Aorta (tissue), 5 donors: ENCODE measurements at places on chromosomes 1 and 21. TPM values are rescaled to one million over a fixed set of nuclear protein-coding genes. Genes with fewer than 3 reads are reported as not detected.
A peak's percentile ranks its signal among the peaks of the same experiment; 100 is the strongest.

The PRCC gene
- polyA plus RNA-seq: 17.2 TPM

The RYR2 gene
- 4.0 TPM for polyA plus RNA-seq

The ALPL gene
- polyA plus RNA-seq: 2.5 TPM

The SDHC gene
- polyA plus RNA-seq: 129 TPM

- H3K4me3 ChIP-seq: no peak overlapping the region
- no peak for DNase-seq
- H3K27ac ChIP-seq: no peak overlapping the region
- no peaks in the 10 kb centered on the region for H3K27me3 ChIP-seq
- H3K4me1 ChIP-seq: no peaks in the 10 kb centered on the region
- H3K36me3 ChIP-seq: no peaks in the 10 kb centered on the region
These were observed 14.1 kb upstream of the VWA5B1 start for GRCh38 chr1:20276485-20277159.

- no peaks in the 10 kb centered on the region for H3K27me3 ChIP-seq
- H3K4me3 ChIP-seq: no peak overlapping the region
These were observed 97.0 kb upstream of the IFFO2 start for GRCh38 chr1:19053486-19053885.

GRCh38 chr1:47216278-47217059, 15.6 kb downstream of the TAL1 start:
- no peaks in the 10 kb centered on the region for H3K4me1 ChIP-seq
- H3K27me3 ChIP-seq: no peaks in the 10 kb centered on the region
- no peak overlapping the region for H3K4me3 ChIP-seq
- no peak overlapping the region for H3K27ac ChIP-seq
- H3K36me3 ChIP-seq: no peaks in the 10 kb centered on the region

DNA sequence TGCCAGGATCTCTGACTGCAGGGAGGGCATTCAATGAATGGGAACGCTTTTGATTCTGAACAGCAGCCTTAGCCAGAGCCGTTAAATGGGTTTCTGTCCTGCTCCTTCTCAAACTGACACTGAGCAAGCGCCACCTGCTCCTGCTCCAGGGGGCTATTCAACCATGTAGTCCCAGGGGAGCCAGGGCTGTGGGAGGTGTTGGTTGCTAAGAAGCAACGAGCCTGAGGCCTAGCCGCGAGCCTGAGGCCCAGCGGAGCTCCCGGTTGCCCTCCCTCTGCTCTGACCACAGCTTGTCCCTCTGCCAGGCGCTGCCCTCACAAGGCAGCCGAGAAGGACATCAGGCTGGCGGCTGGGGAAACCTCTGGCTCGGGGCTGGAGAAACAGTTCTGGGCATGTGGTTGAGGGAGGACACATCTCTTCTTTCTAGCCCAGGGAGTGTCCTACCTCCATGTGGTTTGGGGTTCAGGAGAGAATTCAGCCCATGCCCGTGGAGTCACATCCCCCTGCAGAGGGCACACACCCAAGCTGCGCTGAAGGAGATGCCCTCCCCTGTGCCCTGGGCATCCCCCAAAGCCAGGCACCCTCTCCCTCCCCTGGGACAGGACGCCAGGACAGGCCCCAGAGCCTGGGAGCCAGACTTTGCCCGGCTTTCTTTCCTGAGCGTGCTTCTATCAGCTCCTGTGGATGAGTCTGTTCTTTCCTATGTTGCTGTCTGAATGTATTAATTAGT, 18.0 kb downstream of the PCP4 start:
- no peaks in the 10 kb centered on the region for H3K36me3 ChIP-seq
- no peaks in the 10 kb centered on the region for H3K27me3 ChIP-seq
- DNase-seq: peak; percentile 63
- H3K4me3 ChIP-seq: no peak overlapping the region

GRCh38 chr1:21703318-21703963, 34.3 kb upstream of the RAP1GAP start:
- no peak overlapping the region for H3K27ac ChIP-seq
- no peak for DNase-seq
- H3K4me3 ChIP-seq: no peak overlapping the region

- H3K4me1 ChIP-seq: no peaks in the 10 kb centered on the region
- no peak overlapping the region for H3K4me3 ChIP-seq
- DNase-seq: no peak
- H3K27me3 ChIP-seq: no peaks in the 10 kb centered on the region
- H3K36me3 ChIP-seq: no peaks in the 10 kb centered on the region
These were observed 550 bp downstream of the ACKR1 start for GRCh38 chr1:159205225-159205624.

- no peaks in the 10 kb centered on the region for H3K4me1 ChIP-seq
- no peak overlapping the region for H3K4me3 ChIP-seq
- H3K36me3 ChIP-seq: no peaks in the 10 kb centered on the region
- no peak for DNase-seq
- H3K27me3 ChIP-seq: no peaks in the 10 kb centered on the region
These were observed 253.8 kb upstream of the RAB4A start for GRCh38 chr1:229017091-229017490.

GRCh38 chr1:229086686-229087085, 184.2 kb upstream of the RAB4A start:
- H3K4me3 ChIP-seq: no peak overlapping the region
- no peaks in the 10 kb centered on the region for H3K36me3 ChIP-seq
- no peaks in the 10 kb centered on the region for H3K27me3 ChIP-seq
- peaks cover 3% of the 10 kb centered on the region for H3K4me1 ChIP-seq
- no peak for DNase-seq
